Esophagus muscularis mucosa (tissue), 4 donors: ENCODE measurements at places on chromosomes 7 and 10. TPM values are rescaled to one million over a fixed set of nuclear protein-coding genes. Genes with fewer than 3 reads are reported as not detected.

GRCh38 chr10:112966194-112966855 is 16.3 kb downstream of the TCF7L2 start:
- H3K4me1 ChIP-seq: peaks cover 62% of the 10 kb centered on the region
- H3K27ac ChIP-seq: no peak overlapping the region
- H3K27me3 ChIP-seq: no peaks in the 10 kb centered on the region
- DNase-seq: no peak
- no peaks in the 10 kb centered on the region for H3K36me3 ChIP-seq

DNA sequence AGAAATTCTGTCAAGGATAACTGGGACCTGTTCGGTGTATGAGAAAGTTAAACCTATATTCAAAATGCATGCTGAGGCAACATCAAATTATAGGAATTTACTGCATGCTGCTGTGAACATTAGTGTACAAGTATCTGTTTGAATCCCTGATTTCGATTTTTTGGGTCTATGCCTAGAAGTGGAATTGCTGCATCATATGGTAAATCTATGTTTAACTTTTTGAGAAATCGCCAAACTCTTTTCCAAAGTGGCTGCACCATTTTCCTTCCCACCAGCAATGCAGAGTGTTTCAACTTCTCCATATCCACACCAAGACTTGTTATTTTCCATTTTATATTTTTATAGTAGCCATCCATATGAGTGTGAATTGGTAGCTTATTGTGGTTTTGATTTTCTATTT is 306.7 kb downstream of the GPR158 start:
- no peak overlapping the region for H3K27ac ChIP-seq
- no peaks in the 10 kb centered on the region for H3K27me3 ChIP-seq
- no peaks in the 10 kb centered on the region for H3K4me1 ChIP-seq
- no peak for DNase-seq
- H3K36me3 ChIP-seq: no peaks in the 10 kb centered on the region

DNA sequence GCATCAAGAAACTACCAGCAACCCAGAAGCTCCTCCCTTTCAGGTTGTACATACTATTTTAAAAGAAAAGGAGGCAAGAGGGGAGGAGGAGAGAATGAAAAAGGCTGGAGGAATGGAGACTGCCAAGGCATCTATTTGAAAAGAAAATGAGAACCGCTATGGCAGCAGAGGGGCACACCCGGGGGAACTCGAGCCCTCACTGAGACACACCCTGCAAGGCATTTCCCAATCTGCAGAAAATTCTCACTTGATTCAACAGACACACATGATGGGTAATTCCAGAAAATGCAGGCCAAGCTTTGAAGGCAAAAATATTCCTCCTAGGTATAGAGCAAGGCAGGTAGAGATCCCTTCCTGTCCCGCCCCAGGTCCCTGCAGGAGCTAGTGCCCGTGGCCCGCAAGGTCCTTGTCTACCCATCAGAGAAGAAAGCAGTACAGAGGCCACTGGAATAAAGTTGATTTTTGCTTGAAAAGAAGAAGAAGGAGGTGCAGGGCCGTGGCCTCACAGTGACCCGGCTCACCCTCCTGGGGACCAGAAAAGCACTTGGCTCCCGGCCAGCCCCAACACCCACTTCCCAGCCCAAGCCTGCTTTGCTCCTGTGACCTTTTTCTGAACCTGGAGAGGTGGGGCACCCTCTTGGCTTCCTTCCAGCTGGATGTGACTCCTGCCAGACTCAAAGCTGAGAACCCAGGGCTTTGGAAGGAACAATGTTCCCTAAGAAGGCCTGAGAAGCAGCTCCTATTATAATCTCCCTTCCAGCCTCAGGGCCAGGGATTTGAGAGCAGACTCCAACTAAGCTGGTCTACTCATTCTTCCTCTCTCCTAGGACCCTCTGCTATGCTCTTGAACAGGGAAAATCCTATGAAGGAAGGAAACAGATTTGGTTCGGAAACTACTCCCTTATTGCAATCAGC is 6.2 kb upstream of the PIK3CG start:
- no peak overlapping the region for H3K27ac ChIP-seq

DNA sequence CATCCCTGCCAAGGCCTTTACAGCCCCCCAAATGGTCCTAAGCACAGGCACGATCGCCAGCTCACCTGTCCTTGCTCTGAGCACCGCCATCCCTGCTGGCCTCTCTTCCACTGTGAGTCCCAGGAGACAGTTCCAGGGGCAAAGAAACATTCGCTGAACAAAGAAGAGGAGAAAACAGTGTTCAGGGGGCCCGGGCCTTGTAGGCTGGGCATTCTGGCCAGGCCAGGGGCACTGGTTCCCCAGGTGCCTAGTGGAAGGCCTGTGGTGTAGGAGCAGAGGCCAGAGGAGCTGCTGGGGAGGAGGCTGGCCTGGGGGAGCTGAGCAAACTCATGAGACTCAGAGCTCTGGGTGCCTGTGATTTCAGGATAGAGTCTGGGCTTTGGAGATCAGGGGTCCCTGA is 22.6 kb downstream of the AQP1 start:
- peak; percentile 82 for DNase-seq
- H3K27me3 ChIP-seq: no peaks in the 10 kb centered on the region
- peaks cover 23% of the 10 kb centered on the region for H3K4me1 ChIP-seq
- no peak overlapping the region for H3K27ac ChIP-seq
- H3K36me3 ChIP-seq: no peaks in the 10 kb centered on the region

DNA sequence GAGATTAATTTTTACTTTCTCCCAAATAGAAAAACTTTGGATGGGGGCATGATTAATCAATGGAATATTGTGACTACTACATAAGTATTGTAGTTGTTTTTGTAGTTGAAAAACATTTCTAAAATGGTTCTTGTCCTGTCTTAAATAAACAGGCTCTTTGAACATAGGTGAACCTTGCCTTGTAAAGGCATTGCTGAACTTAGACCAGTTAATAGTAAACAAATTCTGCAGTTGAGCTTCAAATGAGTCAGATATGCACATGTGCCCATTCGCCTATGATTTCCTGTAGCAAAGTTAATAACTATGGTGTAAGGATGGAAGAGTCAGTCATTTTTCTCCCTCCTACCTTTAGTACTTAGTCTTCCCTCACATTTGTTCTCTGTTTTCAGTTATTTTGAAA is 22.6 kb downstream of the CUTC start:
- no peak overlapping the region for H3K27ac ChIP-seq
- H3K4me3 ChIP-seq: no peak overlapping the region
- H3K4me1 ChIP-seq: no peaks in the 10 kb centered on the region
- H3K36me3 ChIP-seq: peaks cover 37% of the 10 kb centered on the region
- H3K27me3 ChIP-seq: no peaks in the 10 kb centered on the region

DNA sequence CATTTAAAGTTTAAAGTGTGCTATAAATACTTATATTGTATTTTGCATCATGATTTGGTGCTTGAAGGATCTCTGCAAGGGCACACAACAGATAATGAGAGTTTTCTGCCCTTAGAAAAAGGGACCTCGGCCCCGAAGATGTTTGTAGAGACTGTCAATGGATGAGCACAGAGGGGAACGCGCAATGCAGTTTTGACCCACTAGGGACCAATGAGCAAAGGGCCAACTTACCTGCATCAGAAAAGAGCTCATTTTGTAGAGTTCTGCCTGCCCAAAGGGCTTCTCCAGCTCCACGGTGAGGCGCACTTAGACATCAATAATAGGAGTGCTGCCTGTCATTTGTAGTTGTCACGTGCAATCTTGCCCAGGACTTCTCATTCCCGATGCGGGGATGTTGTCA is 91.1 kb downstream of the BUB3 start:
- no peaks in the 10 kb centered on the region for H3K27me3 ChIP-seq
- DNase-seq: no peak
- no peak overlapping the region for H3K27ac ChIP-seq
- no peaks in the 10 kb centered on the region for H3K4me1 ChIP-seq

- H3K4me1 ChIP-seq: no peaks in the 10 kb centered on the region
- H3K27me3 ChIP-seq: no peaks in the 10 kb centered on the region
- no peak overlapping the region for H3K27ac ChIP-seq
- H3K4me3 ChIP-seq: no peak overlapping the region
Measured at GRCh38 chr7:67429735-67430134, 433.1 kb downstream of the TYW1 start.

DNA sequence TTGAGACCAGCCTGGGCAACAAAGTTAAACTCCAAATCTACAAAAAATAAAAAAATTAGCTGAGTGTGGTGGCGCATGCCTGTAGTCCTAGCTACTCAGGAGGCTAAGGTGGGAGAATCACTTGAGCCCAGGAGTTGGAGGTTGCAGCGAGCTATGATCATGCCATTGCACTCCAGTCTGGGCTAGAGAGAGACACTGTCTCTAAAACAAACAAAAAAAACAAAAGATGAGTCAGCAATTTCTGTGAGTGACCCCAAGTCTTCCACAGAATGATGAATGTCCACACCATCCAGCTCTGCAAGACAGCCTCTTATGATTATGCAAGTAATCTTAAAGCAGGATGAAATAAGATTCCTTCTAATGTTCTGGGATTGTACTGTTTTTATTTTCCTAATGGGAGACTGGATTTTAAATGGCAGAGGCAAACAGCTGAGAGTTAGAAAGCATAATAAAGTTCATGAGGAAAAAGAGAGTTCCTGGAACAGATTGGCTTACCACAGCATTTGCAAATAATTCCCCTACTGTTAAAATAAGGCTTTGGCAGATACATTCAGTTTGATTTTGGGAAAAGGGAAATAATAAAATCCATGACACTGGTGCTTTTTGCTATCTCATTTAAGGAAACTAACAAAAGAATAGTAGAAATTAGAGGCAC is 18.9 kb upstream of the PRKAR2B start:
- H3K4me3 ChIP-seq: no peak overlapping the region
- H3K36me3 ChIP-seq: no peaks in the 10 kb centered on the region
- no peak overlapping the region for H3K27ac ChIP-seq
- no peaks in the 10 kb centered on the region for H3K27me3 ChIP-seq
- peaks cover 4% of the 10 kb centered on the region for H3K4me1 ChIP-seq

DNA sequence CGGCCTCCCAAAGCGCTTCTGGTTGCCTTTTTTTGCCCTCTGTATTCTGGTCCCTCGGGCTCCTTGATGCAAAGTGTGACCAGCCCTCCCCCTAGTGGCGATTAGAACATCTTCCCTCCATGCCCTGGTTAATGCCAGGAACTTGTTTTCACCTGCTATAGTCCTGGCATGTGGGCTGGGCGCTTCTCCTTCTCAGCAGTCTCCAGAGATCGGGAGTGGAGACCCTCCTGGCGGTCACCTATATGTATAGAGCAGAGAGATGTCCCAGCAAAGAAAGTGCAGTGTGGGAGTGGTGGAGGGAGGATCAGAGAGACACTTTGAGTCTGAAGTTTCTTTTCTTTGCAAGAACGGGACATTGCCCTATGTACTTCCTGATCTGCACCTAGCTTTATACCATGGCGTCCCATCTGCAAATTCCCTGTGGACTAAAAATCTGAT is 264.1 kb downstream of the OTUD1 start:
- H3K4me3 ChIP-seq: no peak overlapping the region
- DNase-seq: no peak
- no peaks in the 10 kb centered on the region for H3K27me3 ChIP-seq

GRCh38 chr7:18803923-18804322 is 308.4 kb downstream of the HDAC9 start:
- no peaks in the 10 kb centered on the region for H3K27me3 ChIP-seq
- H3K4me3 ChIP-seq: no peak overlapping the region

DNA sequence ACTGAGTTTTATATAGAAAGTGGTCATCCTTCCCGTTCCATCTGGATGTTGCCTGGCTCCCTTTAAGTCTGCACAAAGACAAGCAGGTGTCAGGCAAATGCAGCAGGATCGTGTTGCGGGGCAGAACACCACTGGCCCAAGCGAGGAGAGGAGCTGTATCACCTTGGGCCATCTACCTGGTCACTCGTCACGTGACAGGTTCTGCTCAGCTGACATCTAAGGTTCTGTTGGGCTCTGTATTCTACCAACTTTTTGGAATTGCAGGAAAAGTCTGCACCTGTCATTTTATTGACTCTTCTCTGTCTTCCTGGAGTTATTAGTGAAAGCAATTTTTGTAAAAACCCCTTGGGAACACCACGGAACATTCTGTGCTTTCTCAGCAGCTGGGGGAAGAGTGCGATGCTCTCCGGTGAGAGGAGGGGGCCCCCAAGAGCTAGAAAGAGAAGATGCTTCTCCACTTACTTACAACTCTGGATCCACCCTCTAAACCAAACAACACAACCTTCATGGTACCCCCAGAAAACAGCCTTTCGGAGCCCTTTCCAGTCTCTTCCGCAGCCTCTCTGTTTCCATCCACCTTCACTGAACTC is 83.4 kb upstream of the NMT2 start:
- no peaks in the 10 kb centered on the region for H3K4me1 ChIP-seq
- DNase-seq: no peak
- no peak overlapping the region for H3K27ac ChIP-seq
- H3K27me3 ChIP-seq: no peaks in the 10 kb centered on the region
- H3K4me3 ChIP-seq: no peak overlapping the region

DNA sequence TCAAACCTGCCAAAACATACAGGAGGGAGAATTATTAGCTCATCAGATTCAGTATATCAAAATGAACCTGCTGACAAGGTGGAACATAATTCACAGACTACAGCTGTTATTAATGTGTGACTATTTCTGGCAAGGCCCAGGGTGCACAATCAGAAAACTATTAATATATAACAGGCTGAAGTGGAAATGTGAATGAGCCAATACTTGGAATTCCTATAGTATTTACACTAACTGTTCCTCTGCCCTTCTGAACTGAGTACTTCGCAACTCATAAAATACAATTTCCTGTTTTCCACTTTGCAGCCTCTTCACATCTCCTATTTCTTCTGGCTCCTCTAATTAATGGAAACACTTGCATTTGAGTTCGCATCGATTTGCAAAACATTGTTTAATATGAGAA is 330.8 kb downstream of the DPP6 start:
- no peak for DNase-seq
- no peaks in the 10 kb centered on the region for H3K27me3 ChIP-seq
- peaks cover 9% of the 10 kb centered on the region for H3K4me1 ChIP-seq

DNA sequence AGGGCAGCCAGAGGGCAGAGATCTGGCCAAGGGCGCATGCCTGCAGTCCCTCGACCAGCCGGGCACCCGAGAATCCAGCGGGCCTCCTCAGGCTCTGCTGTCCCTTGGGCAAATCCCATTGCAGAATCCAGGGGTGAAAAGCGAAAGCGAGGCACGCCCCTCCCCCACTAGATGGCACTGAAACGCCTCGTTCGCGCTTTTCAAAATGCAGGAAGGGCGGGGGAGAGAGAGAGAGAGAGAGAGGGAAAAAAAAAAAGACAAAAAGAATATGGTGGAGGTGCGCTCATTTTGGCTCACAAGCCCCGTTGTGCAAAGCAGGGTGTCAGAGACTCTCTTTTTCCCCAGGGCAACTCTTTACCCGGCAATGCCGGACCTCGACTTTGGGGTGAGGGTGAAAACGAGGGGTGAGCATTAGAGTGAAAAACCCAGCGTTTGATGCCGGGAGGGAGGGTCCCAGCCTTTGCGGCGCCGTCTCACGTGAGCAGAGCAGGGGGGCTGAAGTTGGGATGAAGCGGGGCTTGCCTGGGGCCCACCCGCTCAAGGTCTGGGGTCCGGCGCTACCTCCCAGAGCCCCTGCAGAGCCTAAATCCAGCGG is 2.5 kb upstream of the TMEM178B start:
- DNase-seq: no peak
- peaks cover 43% of the 10 kb centered on the region for H3K4me1 ChIP-seq
- H3K4me3 ChIP-seq: peak overlapping the region; percentile 68
- H3K36me3 ChIP-seq: no peaks in the 10 kb centered on the region

- H3K4me1 ChIP-seq: no peaks in the 10 kb centered on the region
- no peaks in the 10 kb centered on the region for H3K36me3 ChIP-seq
- H3K27ac ChIP-seq: no peak overlapping the region
Measured at GRCh38 chr10:111789821-111790220, 393.7 kb downstream of the GPAM start.

EEPD1 gene
- total RNA-seq: 27.9 TPM

HMX2 gene
- not detected for total RNA-seq

AASS gene
- 63.6 TPM for total RNA-seq

OR6V1 gene
- not detected for total RNA-seq

TAF5 gene
- 5.2 TPM for total RNA-seq

FAM24B gene
- total RNA-seq: 3.1 TPM

AKR1C8 gene
- total RNA-seq: not detected
